ENCODE measurements at places on chromosomes 13 and 19. TPM values are rescaled to one million over a fixed set of nuclear protein-coding genes. Genes with fewer than 3 reads are reported as not detected.

Gene CTU1
- 4.5 TPM for total RNA-seq

- DNase-seq: no peak
These were observed 13.7 kb downstream of the GAS6 start for GRCh38 chr13:113849981-113850721.

DNA sequence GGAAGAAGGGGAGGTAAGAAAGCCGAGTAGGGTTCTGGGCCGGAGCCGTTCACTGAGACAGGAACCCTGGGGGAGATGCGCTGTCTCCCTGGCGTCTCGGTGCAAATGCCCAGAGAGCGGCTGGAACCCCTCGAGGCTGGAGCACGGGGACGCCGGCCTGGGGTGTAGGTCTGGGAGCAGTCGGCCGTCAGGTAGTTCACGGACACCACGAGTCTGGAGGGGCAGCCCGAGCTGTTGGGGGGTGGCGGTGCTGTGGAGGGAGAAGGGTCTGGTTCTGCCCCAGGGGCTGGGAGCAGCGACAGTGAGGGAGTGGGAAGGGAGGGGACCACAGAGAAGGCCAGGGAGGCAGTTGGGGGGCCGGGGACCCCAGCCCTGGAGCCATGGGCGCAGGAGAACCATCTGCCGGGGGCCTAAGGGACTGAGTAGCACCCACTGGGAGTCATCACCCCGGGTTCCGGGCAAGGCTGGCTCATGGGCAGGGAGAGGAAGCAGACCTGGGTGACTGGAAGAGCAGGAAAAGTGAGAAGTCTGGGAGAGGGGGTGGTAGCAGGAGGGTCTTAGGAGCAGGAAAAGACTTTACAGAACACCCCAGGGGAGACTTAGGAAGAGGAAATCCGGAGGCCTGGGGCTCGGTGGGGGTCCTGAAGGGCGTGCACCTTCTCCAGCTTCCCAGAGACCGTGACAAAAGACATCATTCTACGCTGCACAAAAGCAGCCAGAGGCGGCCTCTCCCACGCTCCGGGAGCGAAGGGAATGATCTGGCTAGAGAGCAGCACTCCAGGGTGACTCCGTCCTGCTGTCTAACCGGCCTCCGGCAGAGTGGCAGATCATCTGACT, 173.1 kb upstream of the SOX1 start:
- DNase-seq: no peak

DNA sequence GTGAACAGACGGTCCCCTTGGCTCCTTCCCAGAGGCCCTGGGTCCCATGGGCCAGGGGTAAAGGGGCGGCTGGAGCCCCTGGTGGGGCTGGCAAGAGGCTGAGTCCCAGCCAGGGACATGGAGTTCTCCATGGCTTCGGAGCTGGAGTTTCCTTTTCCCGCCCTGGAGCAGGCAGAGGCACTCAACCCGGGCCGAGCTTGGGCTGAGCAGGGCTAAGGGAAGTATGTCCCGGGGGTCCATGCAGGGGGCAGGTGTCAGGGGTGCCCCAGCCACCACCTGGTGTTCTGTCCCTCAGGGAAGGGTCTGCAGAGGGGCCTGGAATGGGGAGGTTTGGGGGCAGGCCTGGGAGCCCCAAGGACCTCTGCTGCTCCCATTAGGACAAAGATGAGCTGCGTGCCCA, 54.0 kb upstream of the TPM4 start:
- no peak for DNase-seq

Gene PCDH20
- 9.2 TPM for total RNA-seq

GRCh38 chr19:9793071-9793591, 24.6 kb upstream of the ZNF846 start:
- DNase-seq: peak; percentile 48

DNA sequence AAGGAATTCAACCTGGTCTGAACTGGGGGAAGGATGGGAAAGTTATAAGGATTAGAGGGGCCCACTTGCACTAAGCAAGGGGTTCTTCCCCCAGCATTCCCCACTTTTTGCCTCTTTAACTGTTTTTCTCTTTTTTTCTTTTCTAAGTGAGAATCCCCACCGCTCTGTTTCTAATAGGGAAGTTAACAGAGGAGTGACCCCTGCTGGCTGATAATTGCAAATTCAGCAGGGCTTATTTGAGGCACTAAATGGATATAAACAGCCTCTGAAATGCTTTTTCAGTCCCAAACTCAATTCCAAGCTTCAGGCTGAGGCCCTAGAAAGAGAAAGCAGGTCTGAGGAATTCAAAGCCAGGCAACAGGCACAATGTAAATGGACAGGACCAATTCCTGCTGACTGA, 38.2 kb upstream of the CEACAM21 start:
- no peak for DNase-seq
